ENCODE measurements at places on chromosomes 1 and 21. TPM values are rescaled to one million over a fixed set of nuclear protein-coding genes. Genes with fewer than 3 reads are reported as not detected.

DNA sequence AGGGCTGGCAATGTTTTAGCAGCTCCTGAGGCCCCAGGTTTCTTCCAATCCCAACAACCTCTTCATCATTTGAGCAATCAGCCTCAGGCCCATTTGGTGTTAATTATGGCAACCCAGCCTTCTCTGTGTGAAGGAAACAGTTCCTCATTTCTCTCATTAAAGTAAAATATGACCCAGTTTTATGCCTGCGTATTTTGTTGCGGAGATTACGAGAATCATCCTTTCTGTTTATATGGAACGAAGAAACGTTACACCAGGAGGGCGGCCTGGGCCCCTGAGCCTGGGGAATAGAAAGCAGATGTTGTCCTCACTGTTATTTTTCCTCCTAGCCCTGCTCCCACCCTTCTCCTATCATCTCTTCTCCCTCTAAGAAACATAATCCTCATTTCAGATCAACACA, 332.2 kb upstream of the USP24 start:
- H3K36me3 ChIP-seq = no peaks in the 10 kb centered on the region
- DNase-seq = no peak

Gene ADAMTS5
- total RNA-seq = 16.6 TPM

DNA sequence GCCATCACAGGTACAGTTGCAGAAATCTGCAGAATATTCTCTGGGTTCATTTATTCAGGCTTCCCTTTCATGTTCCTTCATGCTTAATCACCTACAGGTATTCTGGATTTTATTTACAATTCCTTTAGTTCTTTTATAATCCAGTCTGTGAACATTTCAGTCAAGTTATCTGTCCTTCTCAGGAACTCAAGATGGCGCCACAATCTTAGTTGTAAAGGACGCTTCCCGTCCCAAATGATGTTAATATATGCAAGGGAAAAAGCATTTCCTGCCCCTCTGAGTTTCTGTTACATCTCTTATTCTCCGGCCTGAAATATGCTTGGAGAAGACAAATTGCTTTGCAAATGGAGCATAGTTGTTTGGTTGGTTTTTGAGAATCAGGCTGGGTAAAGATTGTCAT, 19.3 kb downstream of the F3 start:
- DNase-seq = no peak
- H3K36me3 ChIP-seq = no peaks in the 10 kb centered on the region
- H3K4me1 ChIP-seq = no peaks in the 10 kb centered on the region
- no peak overlapping the region for H3K27ac ChIP-seq
- no peak overlapping the region for H3K4me3 ChIP-seq

DNA sequence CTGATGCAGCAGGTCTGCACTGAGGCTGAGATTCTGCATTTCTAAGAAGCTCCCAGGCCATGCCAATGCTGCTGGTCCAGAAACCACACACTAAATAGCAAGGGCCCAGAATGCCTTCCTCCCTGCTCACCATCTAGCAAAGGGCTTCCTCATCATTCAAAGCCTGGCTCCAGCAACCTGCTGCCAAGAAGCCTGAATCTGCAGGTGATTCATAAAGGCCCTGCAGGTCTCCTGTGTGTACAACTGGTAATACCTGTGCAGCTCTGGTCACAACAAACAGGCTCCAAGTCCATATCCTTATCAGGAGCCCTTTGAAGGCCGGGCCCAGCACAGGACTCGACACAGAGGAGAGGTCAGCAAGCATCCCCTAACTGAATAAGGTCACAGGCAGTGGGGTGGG, 26.7 kb downstream of the GLIS1 start:
- no peak overlapping the region for H3K4me3 ChIP-seq
- no peak overlapping the region for H3K27ac ChIP-seq
- no peaks in the 10 kb centered on the region for H3K4me1 ChIP-seq

GRCh38 chr1:91600431-91601337, 100.0 kb downstream of the CDC7 start:
- no peaks in the 10 kb centered on the region for H3K36me3 ChIP-seq
- H3K27ac ChIP-seq = peak overlapping the region; percentile 67
- H3K4me3 ChIP-seq = no peak overlapping the region
- H3K4me1 ChIP-seq = peaks cover 28% of the 10 kb centered on the region
- DNase-seq = no peak
- H3K27me3 ChIP-seq = no peaks in the 10 kb centered on the region

Measured in sigmoid colon (tissue), 7 donors.